ENCODE measurements at places on chromosomes 4 and X. TPM values are rescaled to one million over a fixed set of nuclear protein-coding genes. Genes with fewer than 3 reads are reported as not detected.

GRCh38 chr4:38131371-38132091 is 171.3 kb downstream of the PTTG2 start:
- no peak for DNase-seq

GRCh38 chrX:78075787-78076389 is 28.2 kb upstream of the PGK1 start:
- DNase-seq, result no peak

DNA sequence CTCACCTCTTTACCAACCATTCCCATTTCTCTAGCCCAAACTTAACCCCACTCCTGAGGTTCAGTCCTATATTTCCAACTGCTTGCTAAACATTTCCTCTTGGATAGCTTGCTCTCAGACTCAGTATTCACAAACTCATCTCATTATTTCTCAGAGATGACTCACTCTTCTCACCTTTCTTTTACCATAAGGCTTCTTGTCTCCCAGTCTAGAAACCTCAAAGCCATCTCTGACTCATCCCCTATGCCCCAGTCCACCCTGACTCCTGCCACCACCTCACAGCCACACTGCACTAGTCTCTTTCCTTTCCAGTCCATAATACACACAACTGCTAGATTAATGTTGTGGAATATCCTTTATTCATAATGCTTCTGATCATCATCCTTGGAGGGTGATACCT is 4.8 kb downstream of the FRMPD3 start:
- no peak for DNase-seq

- no peak for DNase-seq
Measured at GRCh38 chr4:173526027-173526482, 4.0 kb downstream of the HAND2 start.

DNA sequence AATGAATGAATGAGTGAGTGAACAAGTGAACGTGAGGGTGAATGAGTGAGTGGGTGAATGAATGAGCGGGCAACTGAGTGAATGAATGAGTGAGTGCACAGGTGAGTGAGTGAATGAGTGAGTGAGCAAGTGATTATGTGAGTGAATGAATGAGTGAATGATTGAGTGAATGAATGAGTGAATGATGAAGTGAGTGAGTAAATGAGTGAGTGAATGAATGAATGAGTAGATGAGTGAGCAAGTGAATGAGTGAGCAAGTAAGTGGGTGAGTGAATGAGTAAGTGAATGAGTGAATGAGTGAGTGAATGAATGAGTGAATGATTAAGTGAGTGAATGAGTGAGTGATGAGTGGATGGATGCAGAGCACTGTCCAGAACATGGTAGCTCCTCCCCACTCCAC is 205.8 kb downstream of the STK32B start:
- no peak for DNase-seq

DNA sequence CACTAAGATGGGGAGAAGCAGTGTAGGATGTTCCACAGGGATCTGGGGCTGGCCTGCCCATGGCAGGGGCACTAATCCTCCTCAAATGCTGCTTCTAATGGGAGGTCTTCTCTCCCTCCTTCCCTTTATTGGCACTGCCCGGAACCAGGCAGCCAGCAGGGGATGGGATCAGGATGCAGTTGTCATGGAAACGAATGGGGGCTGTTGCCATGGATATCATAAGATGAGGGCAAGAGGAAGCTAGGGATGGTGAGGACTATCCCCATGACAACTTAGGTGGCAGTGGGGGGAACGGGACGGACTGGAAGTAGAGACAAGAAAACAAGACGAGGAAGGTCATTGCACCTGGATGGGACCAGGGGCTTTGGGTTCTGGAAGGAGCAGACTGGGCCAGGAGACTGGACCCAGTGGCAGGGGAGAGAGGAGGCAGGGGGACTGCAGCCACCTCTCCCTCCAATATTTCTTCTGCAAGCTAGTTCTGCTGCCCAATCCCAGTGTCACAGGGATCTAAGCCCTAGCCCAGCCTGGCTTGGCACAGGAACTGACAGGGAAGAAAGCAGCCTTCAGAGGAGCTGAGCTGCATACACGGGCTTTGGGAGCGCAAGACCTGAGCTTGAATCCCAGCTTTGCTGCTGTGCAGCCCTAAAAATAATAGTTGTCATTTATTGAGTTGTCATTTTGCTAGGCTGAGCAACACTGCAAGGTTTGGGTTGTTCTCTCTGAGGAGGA is 19.0 kb downstream of the IQSEC2 start:
- no peak for DNase-seq

DNA sequence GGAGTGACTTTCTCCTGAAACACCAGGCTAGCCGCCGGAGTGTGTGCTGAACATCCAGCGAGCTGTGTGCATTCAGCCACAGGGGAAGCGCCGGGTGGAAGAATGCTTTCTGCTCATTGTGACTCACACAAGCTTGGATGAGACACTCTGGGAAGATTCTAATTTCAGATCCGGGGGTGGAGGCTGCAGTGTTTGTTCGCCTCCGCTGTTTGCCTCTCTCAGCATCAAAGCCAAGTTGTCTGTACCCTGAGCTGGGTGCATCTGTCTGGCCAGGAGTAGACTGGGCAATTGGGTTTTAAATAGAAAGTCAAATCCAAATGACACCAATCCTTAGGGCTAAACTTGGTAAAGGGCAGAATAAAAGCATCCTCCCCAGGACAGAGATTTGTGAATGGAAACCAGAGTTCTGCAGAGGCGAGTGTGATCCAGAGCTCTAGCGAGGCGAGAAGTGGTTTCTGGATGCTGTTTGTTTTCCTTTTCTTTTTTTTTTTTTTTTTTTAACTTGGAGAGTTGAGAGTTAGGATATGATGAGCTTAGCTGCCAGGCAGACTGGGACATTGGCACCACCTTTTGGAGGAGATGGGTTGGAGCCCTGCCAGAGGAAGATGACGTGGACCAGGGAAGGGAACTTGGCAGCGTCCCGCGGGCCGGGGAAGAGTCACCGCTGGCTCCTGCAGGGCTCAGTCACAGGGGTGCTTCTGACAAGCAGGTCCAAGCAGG is 196.0 kb upstream of the PSAPL1 start:
- no peak for DNase-seq

- DNase-seq, result no peak
Measured at GRCh38 chr4:129344058-129344457, 248.1 kb downstream of the C4orf33 start.

GRCh38 chr4:71602289-71602900 is 181.5 kb downstream of the GC start:
- no peak for DNase-seq

DNA sequence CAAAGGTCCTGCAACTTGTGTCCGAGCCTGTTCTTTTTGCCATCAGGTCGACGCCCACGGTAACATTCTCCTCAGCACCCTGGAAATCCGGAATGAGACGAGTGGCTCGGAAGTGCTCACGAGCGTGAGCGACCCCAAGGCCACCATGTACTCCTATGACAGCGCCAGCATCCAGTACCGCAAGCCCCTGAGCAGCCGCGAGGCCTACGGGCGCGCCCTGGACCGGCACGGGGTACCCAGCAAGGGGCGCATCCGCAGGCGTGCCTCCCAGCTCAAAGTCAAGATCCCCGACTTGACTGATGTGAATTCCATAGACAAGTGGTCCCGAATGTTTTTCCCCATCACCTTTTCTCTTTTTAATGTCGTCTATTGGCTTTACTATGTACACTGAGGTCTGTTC is 37.9 kb downstream of the COMMD8 start:
- DNase-seq, result no peak

DNA sequence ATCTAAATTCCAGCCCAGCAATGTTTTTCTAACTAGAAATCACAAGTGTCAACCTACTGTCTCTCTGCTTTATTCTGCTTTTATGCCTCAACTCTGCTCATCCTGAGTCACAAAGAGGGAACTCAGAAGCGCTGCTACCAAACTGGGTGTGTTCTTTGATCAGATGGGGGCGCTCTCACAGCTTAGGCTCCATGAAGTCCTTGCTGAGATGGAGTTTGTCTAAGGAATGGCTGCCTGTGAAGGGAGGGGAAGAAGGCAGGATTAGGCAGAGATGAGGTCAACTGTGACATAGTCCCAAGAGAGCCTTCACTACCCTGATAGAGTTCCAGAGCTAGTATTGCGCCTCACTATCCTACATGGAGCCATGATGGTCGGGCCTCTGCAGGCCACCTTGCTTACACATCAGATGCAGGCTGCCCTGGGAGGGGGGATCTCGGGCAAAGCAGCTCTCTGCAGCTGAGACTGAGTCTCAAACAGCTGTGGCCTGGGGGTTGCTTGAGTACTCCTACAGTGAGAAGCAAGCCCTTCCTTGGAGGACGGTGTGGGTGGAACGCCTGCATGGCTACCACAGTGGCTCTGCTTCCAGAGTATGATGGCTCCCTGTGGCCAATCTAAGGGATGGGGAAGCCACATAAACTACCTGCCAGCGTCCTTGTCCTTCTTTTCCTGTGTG is 219.9 kb downstream of the CCNG2 start:
- DNase-seq, result no peak

GRCh38 chr4:153728660-153729059 is 31.2 kb downstream of the RNF175 start:
- no peak for DNase-seq

DNA sequence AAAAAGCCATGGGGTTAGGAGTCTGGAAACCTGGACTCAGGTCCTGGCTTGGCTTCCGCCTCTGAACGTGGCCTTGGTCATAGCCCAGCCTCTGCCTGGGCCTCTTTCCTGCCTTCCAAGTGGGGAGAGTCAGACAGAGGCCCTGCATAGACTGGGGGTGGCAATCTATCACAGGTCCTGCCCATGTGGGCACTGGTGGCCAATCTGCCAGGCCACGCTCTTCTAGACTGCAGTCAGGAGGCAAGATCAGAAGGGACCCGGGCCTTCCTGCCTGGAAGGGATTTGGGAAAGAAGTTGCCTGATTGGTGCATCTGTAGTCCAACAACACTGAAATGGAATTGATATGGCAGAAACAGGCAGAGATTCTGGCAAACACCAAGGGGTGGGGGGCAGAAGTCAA is 46.1 kb downstream of the CNGA2 start:
- DNase-seq, result no peak

DNA sequence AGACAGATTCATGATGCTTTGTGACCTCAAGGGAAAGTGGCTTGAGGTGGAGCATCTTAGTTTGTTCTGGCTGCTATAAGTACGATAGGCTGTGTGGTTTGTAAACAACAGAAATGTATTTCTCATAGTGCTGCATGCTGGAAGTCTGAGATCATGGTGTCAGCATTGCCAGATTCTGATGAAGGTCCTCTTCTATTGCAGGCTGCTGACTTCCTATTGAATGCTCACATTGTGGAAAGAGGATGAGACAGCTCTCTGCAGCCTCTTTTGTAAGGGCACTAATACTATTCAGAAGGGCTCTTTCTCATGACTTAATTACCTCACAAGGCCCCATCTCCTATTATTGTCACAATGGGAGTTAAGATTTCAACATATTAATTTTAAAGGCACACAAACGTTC is 1674.0 kb upstream of the PCDH7 start:
- DNase-seq, result no peak

DNA sequence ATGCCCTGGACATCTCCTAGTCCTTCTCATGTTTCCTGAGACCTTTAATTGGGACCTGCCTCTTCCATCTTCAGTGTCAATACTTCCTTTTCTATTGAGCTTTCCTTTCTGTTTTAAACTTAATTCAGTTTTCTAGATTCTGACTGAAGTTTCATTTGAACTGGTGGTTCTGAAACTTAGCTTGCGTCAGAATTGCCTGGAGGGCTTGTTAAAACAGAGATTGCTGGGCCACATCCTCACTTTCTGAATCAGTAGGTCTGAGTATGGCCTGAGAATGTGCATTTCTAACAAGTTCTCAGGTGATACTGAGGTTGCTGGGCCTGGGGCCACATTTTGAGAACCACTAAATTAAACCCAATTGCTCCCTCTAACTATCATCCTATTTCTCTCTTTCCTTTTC is 152.1 kb upstream of the DGKK start:
- DNase-seq, result no peak

DNA sequence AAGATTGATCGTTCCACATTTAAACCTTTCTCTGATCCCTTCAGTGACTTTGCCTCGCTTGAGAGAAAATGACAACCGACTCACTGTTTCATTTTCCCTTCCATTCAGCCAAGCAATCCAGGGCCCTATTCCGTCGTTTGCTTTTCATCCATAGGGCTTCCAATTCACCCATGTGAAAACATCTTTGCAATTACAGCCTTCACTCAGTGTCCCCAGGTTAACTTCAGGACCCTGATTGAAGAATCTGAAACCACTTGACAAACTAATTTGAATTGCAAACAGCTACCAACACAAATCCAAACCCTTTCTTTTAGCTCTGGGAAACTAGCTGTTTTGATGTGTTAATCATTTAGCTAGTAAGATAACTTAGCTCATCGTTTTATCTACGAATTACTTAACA is 120.2 kb upstream of the FAM9C start:
- no peak for DNase-seq

Gene CFAP99
- total RNA-seq, result not detected

Gene WDFY3
- total RNA-seq, result 104 TPM

Gene TMEM31
- 0.74 TPM for total RNA-seq

Gene GC
- not detected for total RNA-seq

Gene RAB39B
- 1.7 TPM for total RNA-seq

Gene ARHGAP6
- total RNA-seq, result 5.3 TPM

Data from mesothelial cell of epicardium (in vitro differentiated cells).